ENCODE measurements at places on chromosomes 11 and 22.
A peak's percentile ranks its signal among the peaks of the same experiment; 100 is the strongest.

- no peak for DNase-seq
Observed at GRCh38 chr11:67027943-67028542, 5.1 kb downstream of the SYT12 start.

- DNase-seq = no peak
Observed at GRCh38 chr22:27417421-27417814, 384.1 kb downstream of the MN1 start.

DNA sequence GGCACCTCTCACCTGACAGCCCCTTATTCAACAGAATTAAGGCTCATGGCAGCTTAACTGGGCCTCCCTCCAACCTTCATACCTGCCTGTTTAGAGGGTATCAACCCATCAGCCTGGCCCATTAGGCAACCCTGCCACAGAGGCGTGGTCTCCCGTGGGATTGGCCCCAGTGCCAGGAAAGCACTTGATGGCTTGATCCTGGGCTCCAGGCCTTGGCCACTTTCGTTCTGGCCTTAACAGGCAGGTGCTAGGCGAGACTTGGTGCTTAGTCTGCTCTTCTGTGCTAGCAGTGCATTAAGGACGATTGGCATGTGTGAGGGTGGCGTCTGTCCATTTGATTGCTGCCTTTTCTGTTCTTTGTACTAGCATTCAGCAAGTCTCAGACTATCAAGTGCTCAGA is 75.2 kb downstream of the CABIN1 start:
- DNase-seq = no peak

- DNase-seq = no peak
Observed at GRCh38 chr11:35905646-35906276, 38.1 kb upstream of the LDLRAD3 start.

DNA sequence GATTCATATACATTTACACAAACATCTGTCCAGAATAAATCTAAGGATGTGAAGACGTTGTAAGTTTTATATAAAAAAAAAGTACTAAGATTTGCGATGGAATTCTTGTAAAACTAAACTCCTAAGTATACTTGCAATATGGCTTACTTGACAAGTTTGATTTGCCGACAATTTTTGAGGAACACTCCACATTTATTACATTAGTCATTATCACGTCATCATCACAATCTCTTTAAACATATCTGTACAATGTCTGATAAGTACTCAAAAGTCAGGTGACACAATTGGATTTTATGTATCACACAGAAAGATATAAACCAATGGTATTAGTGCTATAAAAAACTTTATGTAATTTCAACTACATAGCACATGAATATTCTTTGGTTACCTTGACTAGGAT is 30.4 kb downstream of the IMMP1L start:
- no peak for DNase-seq

DNA sequence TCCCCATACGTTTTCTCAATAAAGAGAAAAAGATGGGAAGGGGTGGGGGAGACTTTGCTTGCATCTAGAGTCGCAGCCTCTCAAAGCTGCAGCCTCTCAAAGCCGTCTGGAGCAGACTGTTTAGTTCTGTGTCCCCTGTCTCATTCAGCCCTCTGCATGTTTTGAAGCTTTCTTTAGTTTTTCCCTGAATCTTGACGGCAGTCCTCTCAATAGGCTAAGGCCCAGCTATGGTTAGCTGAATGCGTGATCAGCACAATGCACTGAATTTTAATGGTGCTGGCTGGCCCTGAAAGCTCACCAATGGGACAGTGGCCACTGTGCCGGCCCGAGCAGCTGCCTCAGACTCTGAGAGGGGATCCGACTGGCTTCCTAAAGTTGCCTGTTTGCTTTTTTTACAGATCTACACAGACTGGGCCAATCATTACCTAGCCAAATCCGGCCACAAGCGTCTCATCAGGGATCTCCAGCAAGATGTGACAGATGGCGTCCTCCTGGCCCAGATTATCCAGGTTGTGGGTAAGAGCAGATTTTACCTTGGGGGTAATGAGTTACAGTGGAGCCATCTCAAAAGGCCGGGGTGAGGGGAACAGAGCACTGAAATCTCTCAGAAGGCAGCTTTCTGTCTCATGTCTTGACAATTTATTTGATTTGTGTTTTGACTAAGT is 119.6 kb downstream of the NAV2 start:
- no peak for DNase-seq

- no peak for DNase-seq
Observed at GRCh38 chr22:22414266-22414665, 94.3 kb downstream of the ZNF280B start.

DNA sequence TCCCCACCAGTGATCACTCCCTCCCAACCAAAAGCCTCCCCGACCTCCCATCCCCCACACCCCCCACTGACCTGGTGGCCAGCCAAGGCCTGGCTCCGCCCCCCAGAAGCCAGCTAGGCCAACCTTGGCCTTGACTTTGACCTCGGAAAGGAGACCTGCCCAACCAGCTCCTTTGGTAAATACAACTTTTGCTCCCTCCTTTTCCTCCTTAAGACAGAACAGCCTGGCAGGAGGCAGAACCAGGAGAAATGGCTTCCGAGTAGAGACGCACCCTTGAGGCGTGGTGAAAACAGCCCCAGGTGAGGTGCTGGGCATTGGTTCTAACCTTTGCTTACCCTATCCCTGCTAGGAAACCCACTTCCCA is 27.0 kb downstream of the PLEKHA7 start:
- DNase-seq = no peak

- DNase-seq = no peak
Observed at GRCh38 chr11:23236826-23237555, 376.7 kb upstream of the CCDC179 start.

GRCh38 chr22:30754971-30755758 is 60.5 kb downstream of the OSBP2 start:
- DNase-seq = peak; percentile 72

DNA sequence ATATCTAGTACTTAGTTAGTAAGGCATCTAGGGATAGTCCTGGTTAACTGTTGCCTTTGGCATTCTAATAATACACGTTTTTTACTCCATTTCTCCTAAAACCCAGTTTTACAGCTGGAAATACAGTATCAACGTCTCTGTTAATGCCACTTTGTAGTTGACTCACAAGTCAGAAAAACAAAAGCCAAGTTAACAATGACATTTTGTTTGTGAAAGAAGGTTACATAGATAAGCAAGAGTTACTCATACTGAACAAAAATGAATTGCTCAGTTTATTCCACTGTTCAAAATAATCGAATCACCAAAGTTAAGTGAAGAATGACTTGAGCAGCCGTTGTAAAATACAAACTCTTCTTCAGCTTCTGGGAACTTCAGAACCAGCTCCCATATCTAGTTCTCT is 540.3 kb downstream of the ETS1 start:
- no peak for DNase-seq

DNA sequence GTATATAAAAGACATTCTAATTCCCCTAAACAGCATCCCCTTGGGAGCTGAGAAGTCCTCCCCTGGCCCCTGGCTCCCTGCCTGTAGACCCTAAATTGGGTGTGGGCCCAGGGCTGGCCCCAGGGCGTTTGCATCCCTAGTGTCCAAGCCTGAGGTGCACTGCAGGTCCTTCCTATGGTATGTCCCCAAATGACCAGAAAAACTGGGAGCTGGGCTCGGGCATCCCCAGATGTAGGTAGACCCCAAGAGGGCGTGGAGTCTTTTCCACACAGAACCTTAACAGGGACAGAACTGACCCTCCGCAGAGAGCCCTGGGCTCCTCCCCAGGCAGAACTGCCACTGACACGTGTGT is 782 bp upstream of the OSBPL5 start:
- DNase-seq = no peak

DNA sequence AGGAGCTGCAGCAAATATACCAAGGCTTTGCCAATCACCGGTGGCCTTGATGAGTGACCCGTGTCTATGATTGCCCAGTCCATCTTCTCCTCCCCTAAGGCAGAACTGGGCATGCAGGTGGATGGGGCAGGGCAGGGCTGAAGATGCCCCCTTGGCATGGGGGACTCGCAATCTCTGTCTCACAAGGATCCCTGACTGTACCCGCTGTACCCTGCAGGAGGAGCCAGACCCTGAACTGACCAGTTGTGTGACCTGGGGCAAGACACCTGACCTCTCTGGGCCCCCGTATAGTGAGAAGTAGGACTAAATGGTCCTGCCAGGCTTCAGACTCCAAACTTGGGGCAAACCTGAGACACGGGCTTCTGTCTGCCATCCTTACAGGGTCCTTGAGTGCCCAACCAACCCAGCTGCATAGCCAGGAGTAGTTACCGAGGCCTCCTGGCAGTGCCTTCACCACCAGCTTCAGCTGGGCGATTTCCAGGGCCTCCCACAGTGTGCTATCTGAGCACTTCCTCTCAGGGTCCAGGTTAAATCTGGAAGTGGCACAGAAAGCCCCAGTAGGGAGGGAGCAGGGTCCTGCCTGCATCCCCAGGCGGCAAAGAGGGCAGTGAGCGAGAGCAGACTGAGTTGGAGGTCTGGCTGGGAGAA is 6.4 kb upstream of the KCNJ11 start:
- DNase-seq = no peak

- no peak for DNase-seq
Observed at GRCh38 chr11:100827934-100828661, 141.0 kb downstream of the ARHGAP42 start.

GRCh38 chr11:68254421-68254820 is 17.4 kb downstream of the C11orf24 start:
- DNase-seq = no peak

GRCh38 chr11:126414615-126415014 is 59.1 kb downstream of the ST3GAL4 start:
- DNase-seq = no peak

GRCh38 chr11:110434952-110435779 is 5.4 kb downstream of the FDX1 start:
- peak; percentile 18 for DNase-seq

DNA sequence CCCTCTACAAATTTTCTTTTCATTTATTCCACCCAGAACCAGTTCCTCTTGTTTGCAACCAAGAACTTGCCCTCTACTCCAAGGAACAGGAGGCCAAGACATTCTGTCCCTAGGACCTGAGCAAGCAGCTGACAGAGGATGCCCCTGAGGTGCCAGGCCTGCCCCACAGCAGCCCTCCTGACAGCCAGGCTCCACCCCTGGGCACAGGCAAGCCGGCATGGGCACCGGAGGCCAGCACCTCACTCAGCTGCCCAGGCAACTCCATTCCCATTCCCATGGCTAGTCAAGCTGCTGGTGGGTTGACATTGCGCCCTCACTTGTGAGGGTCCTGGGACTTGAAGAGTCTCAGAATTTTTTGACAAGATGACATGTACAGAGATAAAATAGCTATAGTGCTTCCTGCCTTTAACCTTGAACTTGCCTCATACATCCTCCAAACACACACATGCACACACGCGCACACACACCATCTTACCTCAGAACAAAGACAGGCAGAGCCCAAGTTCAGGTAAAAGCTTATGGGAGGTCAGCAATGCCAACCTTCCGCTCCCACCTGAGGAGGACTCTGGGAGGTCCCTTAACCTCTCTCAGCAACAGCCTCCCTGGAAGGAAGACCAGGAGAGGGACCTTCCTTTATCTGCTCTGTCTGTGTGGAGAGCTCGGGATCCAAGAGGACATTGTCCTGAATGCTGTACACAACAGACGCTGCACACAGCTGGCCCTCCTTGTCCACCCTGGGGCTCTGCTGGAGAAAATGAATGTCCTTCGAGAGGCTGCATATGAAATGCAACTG is 620.9 kb upstream of the CADM1 start:
- DNase-seq = no peak

GRCh38 chr11:44913502-44913901 is 37.2 kb downstream of the TP53I11 start:
- DNase-seq = no peak

DNA sequence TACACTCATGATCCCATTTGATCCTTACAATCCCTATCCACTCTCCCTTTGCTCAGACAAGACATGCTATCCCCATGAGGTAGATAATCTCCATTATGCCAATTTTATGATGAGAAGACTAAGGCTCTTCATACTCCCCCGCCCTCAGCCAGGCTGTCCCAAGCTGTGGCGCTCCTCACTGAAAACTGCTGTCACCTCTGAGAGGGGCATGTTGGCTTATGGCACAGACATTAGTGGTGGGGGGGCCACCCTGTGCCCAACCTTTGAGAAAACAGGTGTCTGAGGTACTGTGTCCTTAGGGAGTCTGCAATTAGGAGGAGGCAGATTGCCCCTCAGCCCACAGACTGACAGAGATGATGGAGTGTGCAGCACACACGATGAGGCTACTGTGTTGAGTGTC is 2.4 kb downstream of the DDTL start:
- DNase-seq = no peak

GRCh38 chr11:128463371-128463829 is 124.0 kb downstream of the ETS1 start:
- DNase-seq = no peak

- no peak for DNase-seq
Observed at GRCh38 chr22:37184380-37184755, 3.7 kb downstream of the C1QTNF6 start.

DNA sequence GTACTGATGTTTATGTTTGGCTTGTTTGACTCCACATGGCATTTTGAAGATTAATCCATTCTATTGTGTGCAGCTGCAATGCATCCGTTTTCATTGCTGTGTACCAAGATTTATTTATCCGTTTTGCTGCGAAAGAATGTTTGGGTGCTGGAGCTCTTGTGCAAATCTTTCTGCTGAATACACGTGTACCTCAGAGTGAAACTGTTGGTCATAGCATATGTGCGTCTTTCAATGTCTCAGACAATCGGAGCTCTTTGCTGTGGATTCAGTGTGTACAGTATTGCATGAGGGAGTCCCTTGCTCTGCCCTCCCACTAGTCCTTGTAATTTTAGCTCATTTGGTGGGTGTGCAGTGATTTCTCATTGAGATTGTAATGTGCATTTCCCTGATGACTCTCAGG is 545.4 kb downstream of the TBC1D22A start:
- DNase-seq = no peak

- DNase-seq = no peak
Observed at GRCh38 chr11:117453886-117454563, 126.4 kb downstream of the CEP164 start.

- DNase-seq = no peak
Observed at GRCh38 chr11:10443721-10444235, 11.3 kb upstream of the AMPD3 start.

GRCh38 chr22:46500201-46500600 is 37.2 kb downstream of the CELSR1 start:
- no peak for DNase-seq

DNA sequence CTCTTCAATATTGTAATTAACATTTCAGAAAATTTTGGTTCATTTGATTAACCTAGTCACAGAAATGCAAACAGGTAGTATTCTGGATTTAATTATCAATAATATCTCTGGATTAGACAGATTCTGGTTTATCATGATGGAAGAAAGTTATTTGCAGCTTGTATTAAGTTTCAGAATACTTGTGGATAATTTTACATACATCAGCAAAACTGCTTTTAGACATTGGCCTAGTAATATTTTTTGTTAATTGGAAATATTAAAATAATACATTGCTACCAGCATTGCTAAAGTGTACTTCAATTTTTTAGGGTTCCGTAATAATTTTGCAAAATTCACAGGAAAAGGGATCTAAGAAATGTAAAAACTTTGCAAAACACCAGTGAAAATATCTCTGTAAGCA is 3.8 kb upstream of the OR5D14 start:
- DNase-seq = no peak
